RPMI7951 (cell line): ENCODE measurements at places on chromosomes 7 and 10. TPM values are rescaled to one million over a fixed set of nuclear protein-coding genes. Genes with fewer than 3 reads are reported as not detected.

- DNase-seq: no peak
Observed at GRCh38 chr10:78327778-78328591, 294.3 kb downstream of the RPS24 start.

- peak; percentile 78 for DNase-seq
Observed at GRCh38 chr10:34171957-34172527, 643.1 kb downstream of the PARD3 start.

DNA sequence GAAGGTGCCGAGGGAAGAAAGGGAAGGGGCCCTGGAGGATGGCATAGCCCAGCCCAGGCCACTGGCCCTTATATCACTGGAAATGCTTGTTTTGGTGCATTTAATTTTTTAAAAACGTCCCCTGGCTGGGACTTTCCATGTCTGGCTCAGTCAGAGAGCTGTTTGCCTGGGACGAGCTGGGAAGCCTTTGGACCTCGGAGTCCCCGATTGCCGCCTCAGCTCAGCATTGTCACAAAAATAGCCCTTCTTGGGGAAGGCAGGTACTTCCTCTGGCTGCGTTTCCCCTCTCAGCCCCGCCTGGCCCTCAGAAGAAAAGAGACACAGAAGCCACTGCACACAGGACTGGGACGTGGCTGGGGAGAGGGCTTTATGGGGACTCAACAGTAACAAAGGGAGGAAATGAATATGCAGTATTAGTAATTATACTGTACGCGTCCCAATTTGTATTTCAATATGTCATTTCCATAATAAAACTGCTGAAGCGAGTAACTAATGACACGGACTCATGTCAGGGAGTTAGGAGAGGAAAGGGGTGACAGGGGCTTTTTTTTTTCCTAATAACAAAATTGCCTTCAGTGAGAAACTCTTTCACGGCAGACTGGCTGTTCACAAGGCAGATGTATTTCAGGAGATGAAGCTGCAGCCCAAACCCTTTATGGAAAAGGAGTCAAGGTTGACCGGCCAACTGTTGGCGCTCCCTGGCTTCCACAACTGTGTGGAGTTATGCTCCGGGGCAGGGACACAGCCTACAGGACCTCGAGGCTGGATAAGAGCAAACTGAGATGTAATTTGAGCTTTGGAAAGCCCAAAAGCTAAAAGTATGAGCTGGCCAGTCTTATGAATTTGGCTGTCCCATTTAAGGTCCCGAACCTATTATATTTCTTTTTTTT is 31.0 kb upstream of the MXI1 start:
- no peak for DNase-seq

DNA sequence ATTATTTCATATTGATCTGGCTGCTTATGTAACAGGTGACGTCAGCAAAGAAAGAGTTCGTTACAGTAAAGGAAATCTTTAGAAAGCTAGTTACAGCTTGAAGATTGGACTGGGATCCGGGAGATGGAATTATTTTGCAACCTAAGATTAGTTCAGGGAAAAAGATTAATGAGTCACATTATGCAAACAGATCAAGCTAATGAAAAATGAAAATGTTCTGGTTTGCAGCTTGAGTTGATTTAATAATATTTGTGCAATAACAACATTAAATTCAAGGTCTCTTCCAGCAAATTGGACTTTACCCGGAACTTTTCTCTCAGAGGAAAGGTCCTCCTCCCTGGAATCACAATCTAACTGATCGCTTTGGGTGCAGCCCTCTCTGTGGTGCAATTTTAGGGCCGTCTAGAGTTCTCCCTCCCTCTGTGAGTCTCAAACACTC is 119.5 kb downstream of the OTUD1 start:
- DNase-seq: peak; percentile 8

GRCh38 chr7:84663224-84663623 is 468.6 kb upstream of the SEMA3A start:
- no peak for DNase-seq

DNA sequence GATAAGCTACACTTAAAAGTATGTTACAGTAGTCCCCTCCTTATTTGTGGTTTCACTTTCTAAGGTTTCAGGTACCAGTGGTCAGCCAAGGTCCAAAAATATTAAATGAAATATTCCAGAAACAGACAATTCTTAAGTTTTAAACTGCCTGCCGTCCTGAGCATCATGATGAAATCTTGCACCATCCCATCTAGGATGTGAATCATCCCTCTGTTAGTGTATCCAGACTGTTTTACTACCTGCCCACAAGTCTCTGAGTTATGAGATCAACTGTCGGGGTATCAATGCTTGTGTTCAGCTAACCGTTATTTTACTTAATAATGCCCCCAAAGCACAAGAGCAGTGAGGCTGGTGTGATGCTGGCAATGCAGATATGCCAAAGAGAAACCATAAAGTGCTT is 11.4 kb downstream of the KDM7A start:
- DNase-seq: peak; percentile 30

DNA sequence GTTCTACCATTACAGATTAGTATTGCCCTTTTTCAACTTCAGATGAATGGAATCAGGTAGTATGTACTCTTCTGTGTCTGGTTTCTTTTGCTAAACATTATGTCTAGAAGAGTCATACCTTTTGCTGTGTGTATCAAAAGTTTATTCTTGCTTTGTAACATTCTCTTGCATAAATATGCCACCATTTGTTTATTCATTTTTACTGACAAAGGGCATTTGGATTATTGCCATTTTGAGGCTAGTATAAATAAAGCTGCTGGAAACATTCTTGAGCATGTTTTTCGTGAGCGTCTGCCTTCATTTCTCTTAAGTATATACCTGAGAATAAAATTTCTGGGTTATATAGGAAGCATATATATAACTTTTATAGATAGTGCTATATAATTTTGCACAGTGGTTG is 121.7 kb upstream of the CSTF2T start:
- DNase-seq: no peak

DNA sequence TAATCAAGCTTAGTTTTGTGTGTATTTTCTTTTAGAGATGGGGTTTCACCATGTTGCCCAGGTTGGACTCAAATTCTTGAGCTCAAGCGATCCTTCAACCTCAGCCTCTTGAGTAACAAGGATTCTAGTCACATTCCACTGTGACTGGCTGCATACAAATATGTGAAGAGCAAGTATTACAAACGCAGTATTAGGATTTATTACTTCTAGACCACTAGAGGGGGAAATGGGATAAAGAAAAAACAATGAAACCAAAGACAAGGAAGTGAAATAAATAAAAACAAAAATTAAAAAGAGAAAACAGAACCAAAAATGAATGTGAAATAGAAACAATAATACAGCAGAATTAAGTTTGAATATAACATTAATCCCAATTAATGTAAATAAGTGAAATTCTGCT is 308.7 kb downstream of the ANKRD30A start:
- peak; percentile 33 for DNase-seq

Gene HOXA1
- 6.2 and 7.3 TPM in 2 replicates for total RNA-seq

Gene OR2A1
- 0.20 and 1.7 TPM in 2 replicates for total RNA-seq

Gene LRRC18
- not detected in 2 replicates for total RNA-seq

Gene ICA1
- 0.24 and 0.49 TPM in 2 replicates for total RNA-seq
